ENCODE measurements at places on chromosomes 2 and 18.
A peak's percentile ranks its signal among the peaks of the same experiment; 100 is the strongest.

GRCh38 chr2:135817951-135818350 lies 19.0 kb downstream of the LCT start:
- no peak for DNase-seq

GRCh38 chr2:142734770-142735169 lies 142.7 kb upstream of the KYNU start:
- no peak for DNase-seq

DNA sequence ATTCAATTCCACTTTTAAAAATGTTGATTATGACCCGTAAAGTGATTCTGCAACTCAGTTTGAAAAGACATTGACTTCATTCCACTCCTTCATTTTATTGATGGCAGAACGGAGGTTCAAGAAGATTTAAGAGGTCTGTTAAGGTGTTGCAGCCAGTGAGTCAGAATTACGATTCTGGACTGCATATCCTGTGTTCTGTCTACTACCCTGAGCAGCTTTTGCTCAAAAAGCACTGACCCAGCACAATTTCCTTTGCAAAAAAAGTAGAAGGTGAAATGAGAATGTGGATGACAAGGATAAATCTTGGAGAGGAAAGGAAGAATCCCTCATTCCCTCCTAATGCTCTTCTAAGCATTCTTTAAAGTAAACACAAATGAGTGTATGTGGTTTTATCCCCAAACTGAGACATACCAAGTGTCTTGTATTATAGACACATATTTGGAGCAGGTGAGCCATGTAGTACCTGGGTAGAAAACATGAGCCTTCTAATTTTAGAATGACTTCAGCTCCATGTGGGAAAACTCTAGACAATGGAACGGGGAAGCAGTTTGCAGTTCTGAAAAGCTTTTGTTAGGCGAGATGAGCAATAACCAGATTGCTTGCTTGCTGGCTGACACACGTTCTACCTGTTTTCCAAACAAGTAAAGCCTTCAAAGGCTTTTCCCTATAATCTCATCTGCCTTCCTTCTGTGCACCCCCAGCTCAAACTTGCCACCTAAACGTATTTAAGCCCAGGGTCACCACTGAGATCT lies 44.7 kb downstream of the TGFA start:
- no peak for DNase-seq

- no peak for DNase-seq
Measured at GRCh38 chr2:12990523-12990922, 273.8 kb downstream of the TRIB2 start.

DNA sequence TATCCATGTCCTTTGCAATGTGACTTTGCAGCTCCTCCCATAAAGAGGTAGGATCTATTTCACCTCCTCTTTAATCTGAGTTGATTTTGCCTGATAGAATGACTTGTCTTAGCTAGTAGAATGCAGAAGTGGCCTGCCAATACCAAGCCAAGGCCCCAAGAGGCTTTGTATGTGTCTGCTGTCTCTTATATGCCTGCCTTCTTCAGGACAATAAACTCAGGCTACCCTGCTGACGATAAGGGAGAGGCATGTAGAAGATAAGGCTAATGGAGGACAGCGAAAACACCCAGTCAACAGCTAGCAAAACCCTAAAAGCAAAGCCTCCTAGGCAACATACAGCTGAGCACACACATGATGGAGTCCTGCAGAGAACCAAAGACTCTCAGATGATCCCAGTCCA lies 1.8 kb upstream of the ZC3H8 start:
- no peak for DNase-seq

DNA sequence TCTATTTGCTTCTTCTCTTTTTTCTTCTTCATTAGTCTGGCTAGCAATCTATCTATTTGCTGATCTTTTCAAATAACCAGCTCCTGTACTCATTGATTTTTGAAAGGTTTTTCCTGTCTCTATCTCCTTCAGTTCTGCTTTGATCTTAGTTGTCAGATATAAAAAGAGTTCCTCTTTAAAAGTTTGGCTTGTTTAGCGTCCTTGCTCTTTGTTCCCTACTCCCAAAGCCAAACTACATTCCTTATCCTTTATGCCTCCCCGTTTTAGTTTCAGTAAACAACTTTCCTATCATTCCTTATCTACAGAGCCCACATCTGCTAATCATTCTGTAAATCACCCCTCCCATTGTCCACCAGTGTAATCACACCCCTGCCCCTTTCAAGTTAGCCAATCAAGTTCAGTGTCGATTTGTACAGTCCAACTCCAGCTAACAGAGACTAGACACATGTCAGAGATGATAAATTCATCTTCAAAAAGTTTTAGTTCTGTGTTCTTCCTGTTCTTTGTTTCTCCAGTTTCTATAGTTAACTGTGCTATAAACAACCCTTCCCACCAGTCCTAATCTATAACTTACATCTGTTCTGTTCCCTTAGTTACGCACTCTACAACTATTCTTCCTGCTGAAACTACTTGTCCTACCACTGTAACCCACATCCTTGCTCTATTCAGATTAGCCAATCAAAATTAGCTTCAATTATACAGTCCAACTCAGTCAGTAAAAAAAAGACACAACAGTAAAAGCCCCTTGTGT lies 44.4 kb downstream of the TFPI start:
- no peak for DNase-seq

DNA sequence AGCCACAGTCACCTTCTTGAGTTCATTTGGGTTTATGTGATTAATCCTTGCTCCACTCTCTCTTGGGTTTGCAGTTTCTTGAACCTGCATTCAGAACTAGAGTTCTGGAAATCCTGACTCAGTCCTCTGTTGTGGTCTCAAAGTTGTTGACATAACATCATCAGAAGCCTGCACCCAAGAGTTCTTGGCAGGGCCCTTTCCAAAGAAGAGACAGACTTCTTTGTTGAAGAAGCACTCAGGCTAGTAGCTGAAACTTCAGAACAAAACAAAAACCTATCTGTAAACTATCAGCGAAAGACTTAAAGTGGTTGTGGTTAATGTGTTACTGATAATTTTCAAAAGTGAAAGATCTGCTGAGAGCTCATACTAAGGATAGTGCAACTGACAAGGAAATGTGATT lies 120.8 kb downstream of the FAM168B start:
- no peak for DNase-seq

DNA sequence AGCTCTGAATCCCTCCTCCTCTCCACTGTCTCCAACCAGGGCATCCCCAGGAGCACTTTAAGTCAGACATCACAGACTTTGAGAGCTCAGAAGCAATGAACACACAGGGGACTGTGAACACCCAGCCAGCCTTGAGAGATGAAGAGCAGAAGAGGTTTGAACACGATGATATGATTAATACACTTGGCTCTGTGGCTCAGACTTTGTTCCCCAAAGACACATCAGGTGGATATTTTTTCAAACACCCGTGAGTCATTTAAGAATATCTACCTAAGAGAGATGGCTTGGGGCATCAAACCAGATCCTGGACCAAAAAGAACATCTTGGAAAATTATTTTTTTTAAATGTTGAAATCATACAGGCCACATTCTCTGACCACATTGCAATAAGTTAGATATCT lies 134.9 kb upstream of the OTOS start:
- no peak for DNase-seq

- no peak for DNase-seq
Measured at GRCh38 chr2:15957881-15958713, 17.7 kb downstream of the MYCN start.

GRCh38 chr2:213868526-213868925 lies 542.3 kb upstream of the VWC2L start:
- DNase-seq, result no peak

- DNase-seq, result peak; percentile 26
Measured at GRCh38 chr2:135875491-135876065, 665 bp downstream of the MCM6 start.

GRCh38 chr2:231227310-231228162 lies 29.1 kb downstream of the ARMC9 start:
- DNase-seq, result peak; percentile 41

Data from posterior cingulate gyrus (tissue), 11 donors.